Memory B cell (primary cell): ENCODE measurements at places on chromosomes 12 and 14.

DNA sequence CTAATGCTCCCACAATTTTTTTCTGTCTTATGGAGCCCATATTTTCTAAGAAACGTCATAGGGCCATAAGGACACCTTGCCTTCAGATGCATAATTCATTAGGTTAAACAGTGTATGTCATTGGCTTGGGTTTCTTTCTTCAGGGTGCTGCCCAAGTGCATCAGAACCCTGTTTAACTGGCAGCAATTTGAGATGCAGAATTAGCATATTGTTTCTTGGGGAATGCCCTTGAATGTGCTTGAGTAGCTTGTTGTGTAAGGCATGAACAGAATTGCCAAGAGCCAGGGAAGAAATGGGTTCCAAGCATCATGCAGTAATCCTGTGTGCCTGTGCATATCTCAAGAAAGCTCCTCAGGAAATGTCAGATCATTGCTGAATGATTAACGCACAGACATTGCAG is 277.2 kb downstream of the SYT1 start:
- no peak for DNase-seq

- no peak for DNase-seq
These were observed 42.7 kb downstream of the CAMKK2 start for GRCh38 chr12:121253638-121254335.

- DNase-seq = no peak
These were observed 66.4 kb upstream of the MAP1LC3B2 start for GRCh38 chr12:116492703-116493324.

DNA sequence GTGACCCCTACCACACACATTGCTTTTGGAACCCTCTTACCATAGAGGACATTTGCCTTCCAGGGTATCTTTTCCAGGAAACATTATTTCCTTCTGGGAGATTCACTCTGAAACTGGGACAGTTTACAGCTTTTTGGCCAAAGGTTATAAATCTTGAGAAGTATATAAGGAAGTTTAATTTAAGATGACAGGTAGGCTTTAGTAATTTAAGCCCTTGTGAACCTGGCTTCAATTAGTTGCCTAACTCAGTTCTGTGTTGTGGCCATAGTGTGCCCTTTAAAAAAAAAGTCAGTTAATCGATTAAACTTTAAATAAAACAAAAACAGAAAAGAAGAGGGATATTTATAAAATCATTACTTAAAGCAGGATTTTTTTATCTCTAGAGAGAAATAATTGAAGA is 142.9 kb downstream of the NAV3 start:
- no peak for DNase-seq

GRCh38 chr12:128970941-128971340 is 117.7 kb downstream of the GLT1D1 start:
- DNase-seq = no peak

GRCh38 chr12:101707131-101707782 is 9.8 kb downstream of the CHPT1 start:
- no peak for DNase-seq
